Right lung (tissue), 10 donors: ENCODE measurements at places on chromosomes 13 and 19.

DNA sequence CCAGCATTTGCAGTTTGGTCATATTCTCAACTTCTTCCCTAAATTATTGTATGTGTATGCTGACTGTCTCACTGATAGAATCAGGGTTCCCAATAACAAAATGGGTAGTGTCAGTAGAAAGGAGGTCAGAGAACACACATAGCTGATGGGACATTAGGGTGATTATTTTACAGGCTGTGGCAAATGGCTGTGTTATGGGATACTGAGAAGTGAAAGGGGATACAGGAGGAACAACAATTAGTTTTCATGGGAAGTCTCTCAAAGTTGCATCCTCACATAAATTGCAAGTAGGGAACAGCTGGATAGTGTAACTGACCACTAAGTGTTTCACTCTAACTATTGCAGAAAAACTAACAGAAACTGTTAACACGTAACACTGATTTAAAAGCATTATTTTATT is 1199.3 kb downstream of the PCDH17 start:
- DNase-seq: no peak

DNA sequence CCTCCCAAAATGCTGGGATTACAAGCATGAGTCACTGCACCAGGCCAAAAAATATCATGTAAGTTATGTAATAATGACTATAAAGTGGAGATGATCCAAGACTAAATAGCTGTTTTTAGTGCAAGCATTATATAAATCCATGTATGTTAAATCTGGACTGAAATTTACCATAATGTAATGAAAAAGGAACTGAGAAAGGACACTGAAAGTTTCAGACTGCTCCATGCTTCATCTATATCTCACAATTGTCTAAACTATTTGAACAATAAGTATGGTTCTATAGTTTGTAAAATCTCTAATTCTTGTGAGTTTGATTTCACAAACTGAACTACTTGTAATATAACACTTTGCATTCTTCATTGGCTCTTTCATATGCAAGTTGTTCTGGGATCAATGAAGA is 2299.5 kb downstream of the PCDH9 start:
- DNase-seq: no peak

DNA sequence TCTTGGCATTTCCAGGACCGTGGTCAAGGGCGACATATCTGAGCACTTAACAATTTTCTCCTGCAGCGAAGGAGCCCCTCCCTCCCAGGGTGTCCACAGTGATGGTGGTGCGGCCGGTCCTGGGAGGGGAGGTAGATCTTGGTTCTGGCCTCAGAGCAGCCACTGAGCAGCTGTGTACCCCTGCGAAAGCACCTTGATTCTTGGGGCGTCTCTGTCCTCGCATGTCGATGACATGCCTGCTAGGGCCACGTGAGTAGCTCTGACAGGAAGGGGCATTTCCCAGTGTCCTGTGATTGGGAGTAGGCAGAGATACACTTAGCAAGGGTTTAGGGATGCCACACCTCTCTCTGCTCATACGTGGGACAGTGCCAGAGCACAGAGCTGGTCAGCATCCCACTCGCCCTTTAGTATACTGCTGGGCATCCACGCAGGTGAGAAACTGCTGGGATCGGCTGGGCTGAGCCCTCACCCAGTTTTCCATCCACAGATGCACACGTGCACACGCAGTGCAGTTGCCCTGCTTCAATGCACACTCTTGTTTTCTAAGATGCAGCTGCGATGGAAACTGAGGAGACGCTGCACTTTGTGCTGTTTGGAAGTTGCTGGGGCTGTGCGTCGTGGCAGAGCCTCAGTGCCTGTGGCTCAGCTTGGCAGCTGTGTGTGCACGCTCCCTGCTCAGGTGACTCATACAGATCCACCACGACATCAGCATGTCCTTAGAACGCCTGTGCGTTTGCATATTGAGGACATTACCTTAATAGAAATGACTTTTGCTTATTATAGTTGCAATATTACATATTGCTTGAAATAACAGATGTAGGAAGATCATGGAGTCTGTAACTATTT is 66.8 kb downstream of the TEX29 start:
- no peak for DNase-seq

- no peak for DNase-seq
These were observed 57.4 kb downstream of the ZNF728 start for GRCh38 chr19:22945560-22945959.

DNA sequence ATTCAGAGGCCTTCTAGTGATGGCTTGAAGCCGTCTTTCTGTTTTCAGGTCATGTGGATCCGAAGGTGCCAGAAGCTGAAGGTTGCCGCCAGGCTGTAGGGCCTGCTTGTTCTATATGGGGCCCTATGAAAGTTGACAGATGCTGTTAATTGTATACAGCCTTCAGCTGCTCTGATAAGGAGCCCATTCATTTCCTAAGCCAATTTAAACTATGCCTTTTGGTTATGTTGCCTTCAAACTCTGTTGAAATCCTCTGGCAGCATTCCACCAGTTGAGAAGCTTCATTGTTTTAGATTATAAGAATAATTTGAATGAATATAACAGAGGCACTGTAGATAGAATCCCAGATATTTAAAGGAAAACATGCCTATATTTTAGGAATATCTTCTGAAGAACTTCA is 34.4 kb downstream of the RAP2A start:
- peak; percentile 72 for DNase-seq

DNA sequence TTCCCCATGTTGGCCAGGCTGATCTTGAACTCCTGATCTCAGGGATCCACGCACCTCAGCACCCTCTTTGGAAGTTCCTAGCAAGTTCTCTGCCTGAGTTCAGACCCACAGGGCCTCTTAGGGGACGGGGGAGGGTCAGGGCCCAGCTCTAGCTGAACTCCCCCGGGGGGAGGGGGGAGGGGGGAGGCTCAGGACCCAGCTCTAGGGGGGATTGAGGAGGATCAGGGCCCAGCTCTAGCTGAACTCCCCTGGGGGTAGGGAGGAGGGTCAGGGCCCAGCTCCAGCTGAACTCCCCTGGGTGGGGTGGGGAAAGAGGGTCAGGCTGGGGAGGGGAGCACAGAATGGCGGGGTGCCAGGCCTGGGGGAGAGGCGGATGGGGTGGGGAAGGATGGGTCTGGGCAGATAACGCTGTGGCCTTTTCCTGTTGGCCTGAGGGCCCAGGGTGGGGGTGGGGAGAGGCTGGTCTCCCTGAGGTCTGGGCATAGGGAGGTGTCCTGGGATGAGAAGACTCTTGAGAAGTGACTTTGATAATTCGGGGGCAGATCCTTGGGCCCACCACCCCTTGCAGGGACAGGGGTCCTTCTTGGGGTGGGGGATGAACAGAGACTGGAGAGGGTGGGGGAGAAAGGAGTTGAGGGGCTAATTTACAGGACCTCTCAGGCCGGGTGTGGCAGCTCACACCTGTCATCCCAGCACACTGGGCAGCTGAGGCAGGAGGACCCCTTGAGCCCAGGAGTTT is 5.5 kb upstream of the PTBP1 start:
- no peak for DNase-seq
